Activated CD4-positive, alpha-beta T cell treated with anti-CD3 and anti-CD28 coated beads for 36 hours (primary cell): ENCODE measurements at places on chromosomes 3 and 15. TPM values are rescaled to one million over a fixed set of nuclear protein-coding genes. Genes with fewer than 3 reads are reported as not detected.

DNA sequence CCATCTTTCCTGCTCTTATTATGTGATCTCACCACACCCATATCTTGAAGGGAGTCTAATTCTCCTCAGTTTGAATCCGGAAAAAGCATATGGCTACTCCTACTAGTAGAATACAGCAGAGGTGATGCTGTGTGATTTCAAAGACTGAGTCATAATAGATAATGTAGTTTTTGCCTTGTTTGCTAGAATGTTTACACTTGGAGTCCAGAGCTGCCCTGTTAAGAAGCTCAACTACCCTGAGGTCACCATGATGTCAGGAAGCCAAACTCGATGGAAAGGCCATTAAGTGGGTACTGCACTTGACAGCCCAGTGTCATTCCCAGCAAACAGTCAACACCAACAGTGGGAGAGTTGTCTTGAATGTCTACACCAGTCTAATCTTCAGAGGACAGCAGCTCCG lies 56.9 kb downstream of the CD200R1L start:
- DNase-seq, result no peak
- H3K4me3 ChIP-seq, result no peak overlapping the region
- peaks cover 22% of the 10 kb centered on the region for H3K4me1 ChIP-seq
- H3K27ac ChIP-seq, result no peak overlapping the region

- H3K4me1 ChIP-seq, result no peaks in the 10 kb centered on the region
- no peak for DNase-seq
- no peak overlapping the region for H3K27ac ChIP-seq
- H3K4me3 ChIP-seq, result no peak overlapping the region
These were observed 547.7 kb upstream of the MCTP2 start for GRCh38 chr15:93683651-93684050.

GRCh38 chr3:95218484-95218883 lies 1155.6 kb downstream of the NSUN3 start:
- H3K36me3 ChIP-seq, result no peaks in the 10 kb centered on the region
- no peaks in the 10 kb centered on the region for H3K27me3 ChIP-seq
- H3K4me3 ChIP-seq, result no peak overlapping the region
- no peaks in the 10 kb centered on the region for H3K4me1 ChIP-seq

GRCh38 chr3:56125358-56126005 lies 342.8 kb downstream of the ERC2 start:
- H3K4me3 ChIP-seq, result no peak overlapping the region
- peaks cover 12% of the 10 kb centered on the region for H3K27me3 ChIP-seq
- H3K36me3 ChIP-seq, result no peaks in the 10 kb centered on the region

DNA sequence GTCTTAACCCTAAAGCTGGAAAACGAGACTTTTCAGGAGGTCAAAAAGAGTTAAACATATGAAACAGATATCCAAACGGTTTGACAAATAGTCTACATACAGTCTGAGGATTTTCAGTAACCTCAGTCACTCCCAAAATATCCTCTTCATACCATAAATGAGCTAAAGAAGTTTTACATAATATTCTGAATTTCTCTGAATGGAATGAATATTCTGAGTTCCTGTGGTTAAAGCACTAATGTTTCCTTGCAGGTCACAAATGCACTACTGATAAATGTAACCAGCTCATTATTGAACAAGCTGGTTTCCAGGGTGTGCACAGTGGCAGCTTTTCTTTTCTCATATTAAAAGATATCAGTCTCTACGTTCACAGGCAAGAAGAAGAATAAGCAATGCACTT lies 137.4 kb upstream of the POU1F1 start:
- no peaks in the 10 kb centered on the region for H3K36me3 ChIP-seq
- no peaks in the 10 kb centered on the region for H3K4me1 ChIP-seq
- H3K27ac ChIP-seq, result no peak overlapping the region
- H3K4me3 ChIP-seq, result no peak overlapping the region
- no peaks in the 10 kb centered on the region for H3K27me3 ChIP-seq

The KIF15 gene
- total RNA-seq, result 40.1 TPM

DNA sequence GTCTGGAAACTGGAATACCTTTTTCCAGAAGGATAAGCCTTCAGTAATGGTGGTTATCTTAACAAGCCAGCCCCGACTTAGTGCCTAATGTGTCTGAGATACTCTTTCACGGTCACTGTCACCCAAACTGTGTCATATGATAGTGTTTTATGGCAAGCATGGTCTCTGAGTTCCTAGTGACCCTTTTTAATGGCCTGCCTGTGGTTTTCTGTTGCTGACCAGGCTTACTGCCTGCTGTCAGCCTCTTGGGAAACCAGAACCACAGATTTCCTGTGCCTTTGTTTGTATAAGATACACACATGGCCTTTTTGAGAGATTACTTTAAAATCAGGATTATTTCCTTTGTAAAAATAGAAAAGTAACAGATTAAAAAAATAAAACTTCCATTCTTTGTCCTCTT lies 22.4 kb downstream of the HPS3 start:
- H3K27ac ChIP-seq, result no peak overlapping the region
- peaks cover 9% of the 10 kb centered on the region for H3K36me3 ChIP-seq
- no peak overlapping the region for H3K4me3 ChIP-seq
- H3K27me3 ChIP-seq, result no peaks in the 10 kb centered on the region

DNA sequence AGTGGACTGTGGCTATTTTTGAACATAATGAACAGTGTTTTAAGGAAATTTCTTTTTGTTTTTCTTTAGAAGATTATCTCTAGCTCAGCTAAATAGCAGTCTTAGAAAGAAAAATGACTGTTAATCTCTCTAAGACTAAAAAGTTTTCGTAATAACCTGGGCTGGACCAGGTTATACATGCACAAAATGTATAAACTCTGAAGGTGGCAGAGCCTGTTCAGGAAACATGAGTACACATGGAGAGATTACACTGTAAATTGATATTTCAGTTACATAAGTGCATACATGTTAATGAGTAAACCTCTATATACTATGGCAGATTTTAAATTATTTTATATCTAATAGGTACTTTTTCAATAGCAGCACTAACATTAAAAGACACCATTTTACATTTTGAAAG lies 258.2 kb upstream of the CFAP20DC start:
- peaks cover 12% of the 10 kb centered on the region for H3K4me1 ChIP-seq
- no peak overlapping the region for H3K27ac ChIP-seq
- H3K27me3 ChIP-seq, result no peaks in the 10 kb centered on the region
- no peaks in the 10 kb centered on the region for H3K36me3 ChIP-seq

GRCh38 chr15:89772932-89773583 lies 3.1 kb upstream of the MESP2 start:
- H3K27me3 ChIP-seq, result peaks cover 11% of the 10 kb centered on the region
- no peak overlapping the region for H3K27ac ChIP-seq
- no peak overlapping the region for H3K4me3 ChIP-seq

The RTP3 gene
- total RNA-seq, result not detected

The CIB2 gene
- total RNA-seq, result 1.2 TPM

DNA sequence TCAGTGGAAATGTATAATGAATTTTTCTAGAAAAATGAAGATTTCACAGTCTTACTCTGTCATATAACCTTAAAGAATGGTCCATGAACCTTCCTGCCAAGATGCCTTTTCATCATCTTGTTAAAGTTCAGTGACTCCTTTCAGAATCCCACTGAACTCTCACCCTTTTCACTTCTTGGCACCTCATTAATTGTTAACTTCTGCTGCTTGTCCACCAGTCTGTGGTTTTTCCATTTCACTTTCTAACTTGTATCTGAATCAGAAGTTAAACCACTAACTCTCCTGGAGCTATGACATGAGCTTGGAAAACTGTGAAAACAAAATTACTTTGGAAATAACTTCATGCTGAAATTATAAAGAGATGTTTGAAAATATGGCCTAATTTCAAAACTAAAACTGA lies 281.2 kb upstream of the ALCAM start:
- no peaks in the 10 kb centered on the region for H3K36me3 ChIP-seq
- H3K27ac ChIP-seq, result no peak overlapping the region
- H3K27me3 ChIP-seq, result no peaks in the 10 kb centered on the region
- H3K4me3 ChIP-seq, result no peak overlapping the region

DNA sequence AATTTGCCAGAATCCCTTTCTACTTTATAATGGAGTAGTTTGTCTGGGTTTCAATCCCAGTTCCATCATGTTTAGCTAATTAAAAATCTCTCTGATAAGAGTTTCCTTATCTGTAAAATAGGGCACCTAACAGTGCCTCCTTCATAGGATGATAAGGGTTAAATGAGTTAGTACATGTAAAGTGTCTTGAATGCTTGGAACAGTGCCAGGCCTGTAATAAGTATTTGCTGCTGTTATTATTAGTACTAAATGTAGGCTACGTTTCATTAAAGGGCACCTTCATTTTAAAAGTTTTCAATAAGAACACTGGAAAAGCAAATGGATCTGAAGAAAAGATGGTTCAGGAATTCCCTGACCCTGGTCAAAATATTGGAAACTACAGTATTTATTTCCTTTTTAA lies 11.8 kb upstream of the SLC2A2 start:
- peaks cover 17% of the 10 kb centered on the region for H3K27me3 ChIP-seq
- no peaks in the 10 kb centered on the region for H3K4me1 ChIP-seq
- H3K36me3 ChIP-seq, result no peaks in the 10 kb centered on the region
- H3K27ac ChIP-seq, result no peak overlapping the region
- DNase-seq, result no peak

- H3K36me3 ChIP-seq, result no peaks in the 10 kb centered on the region
- no peak overlapping the region for H3K27ac ChIP-seq
- H3K4me3 ChIP-seq, result no peak overlapping the region
These were observed 162.4 kb upstream of the GALNT15 start for GRCh38 chr3:16012086-16012485.

DNA sequence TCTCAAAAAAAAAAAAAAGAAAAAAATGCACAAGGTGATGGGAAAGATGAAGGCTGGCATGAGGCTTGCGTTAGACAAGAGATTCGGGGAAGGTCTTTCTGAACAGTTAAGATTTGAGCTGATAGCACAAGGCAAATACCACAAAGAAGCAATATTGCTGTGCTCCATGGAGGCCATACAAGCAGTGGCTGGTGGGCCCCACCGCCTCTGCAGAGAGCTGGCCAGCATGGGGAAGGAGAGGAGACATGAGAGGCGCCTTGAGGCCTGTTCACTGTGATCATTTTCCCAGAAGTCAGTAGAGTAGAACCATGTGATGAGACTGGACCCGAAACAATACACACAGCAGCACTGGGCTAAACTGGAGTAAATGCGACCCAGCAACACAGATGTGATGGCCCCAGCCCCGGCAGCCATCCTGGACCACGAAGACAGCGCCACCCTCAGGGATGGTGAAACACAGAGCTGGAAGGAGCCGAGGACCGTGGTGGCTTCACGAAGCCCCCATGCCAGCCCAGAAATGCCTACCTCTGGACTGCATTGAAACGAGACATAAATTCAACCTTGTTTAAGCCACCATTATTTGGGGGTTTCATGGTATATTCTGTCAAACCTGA lies 5.5 kb downstream of the XXYLT1 start:
- DNase-seq, result no peak
- H3K4me1 ChIP-seq, result peaks cover 22% of the 10 kb centered on the region
- no peak overlapping the region for H3K4me3 ChIP-seq
- no peaks in the 10 kb centered on the region for H3K27me3 ChIP-seq
- peaks cover 6% of the 10 kb centered on the region for H3K36me3 ChIP-seq

The SST gene
- not detected for total RNA-seq

GRCh38 chr3:13346481-13347389 lies 73.4 kb downstream of the NUP210 start:
- H3K4me3 ChIP-seq, result no peak overlapping the region
- peaks cover 55% of the 10 kb centered on the region for H3K4me1 ChIP-seq
- peak; percentile 89 for DNase-seq

DNA sequence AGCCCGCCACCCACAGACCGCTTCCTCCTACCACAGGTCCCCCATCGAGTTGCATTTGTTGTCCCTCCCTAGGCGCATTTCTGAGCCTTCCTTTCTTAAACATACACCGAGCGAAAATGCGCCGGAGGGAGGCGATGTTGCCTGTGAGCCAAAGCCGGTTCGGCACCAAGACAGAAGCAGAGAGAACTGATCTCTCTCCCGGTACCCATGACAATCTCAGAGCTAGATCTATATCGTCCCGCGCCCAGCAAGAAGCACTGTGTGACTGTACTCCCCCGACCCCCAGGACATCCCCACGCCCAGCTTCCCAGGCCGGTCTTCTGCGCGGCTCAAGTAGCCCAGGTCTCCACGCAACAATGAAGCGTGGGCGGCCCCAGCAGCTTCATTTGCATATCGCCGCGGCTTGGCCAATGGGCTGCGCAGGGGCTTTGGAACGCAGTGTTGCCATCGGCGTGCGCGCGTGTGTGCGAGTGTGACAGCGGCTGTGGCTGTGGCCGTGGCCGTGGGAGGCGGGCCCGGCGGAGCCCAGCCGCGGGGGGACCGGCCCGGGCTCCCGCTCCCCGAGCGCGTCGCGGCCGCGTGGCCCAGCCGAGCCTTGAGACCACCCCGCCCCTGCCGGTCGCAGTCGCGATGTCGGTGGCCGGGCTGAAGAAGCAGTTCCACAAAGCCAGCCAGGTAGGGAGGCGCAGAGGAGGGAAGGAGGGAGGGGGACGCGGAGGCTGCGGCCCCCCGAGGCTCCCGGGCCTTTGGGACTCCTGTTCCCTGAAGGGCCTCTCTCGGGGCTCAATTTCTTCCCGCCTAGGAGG lies at the start of gene SH3GL3:
Gene SH3GL3, plus strand, starts transcription at position 438 of the 806 bp plus-strand sequence. Its CDS starts 193 bp downstream, at position 631.
- DNase-seq, result peak; percentile 85
- peaks cover 9% of the 10 kb centered on the region for H3K4me1 ChIP-seq
- H3K36me3 ChIP-seq, result no peaks in the 10 kb centered on the region

DNA sequence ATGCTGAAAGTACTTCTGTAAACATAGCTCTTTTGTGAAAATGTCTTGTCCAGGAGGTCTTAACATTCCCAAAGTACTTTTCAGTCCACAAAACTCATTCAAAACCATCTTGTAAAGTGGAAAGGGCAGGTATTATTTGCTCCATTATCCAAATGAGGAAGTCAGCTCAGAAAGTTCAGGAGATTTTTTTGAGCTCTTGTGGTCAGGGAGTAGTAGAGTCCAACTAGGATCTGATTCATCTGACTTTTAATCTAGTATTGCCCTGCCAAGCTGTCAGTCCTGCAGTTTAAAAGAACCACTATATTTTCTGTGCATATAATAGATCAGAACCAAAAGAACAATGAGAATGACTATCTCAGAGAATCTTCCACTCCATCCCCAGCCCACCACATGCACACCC lies 83.5 kb downstream of the FOXB1 start:
- no peak for DNase-seq
- no peaks in the 10 kb centered on the region for H3K4me1 ChIP-seq
- H3K27ac ChIP-seq, result no peak overlapping the region

DNA sequence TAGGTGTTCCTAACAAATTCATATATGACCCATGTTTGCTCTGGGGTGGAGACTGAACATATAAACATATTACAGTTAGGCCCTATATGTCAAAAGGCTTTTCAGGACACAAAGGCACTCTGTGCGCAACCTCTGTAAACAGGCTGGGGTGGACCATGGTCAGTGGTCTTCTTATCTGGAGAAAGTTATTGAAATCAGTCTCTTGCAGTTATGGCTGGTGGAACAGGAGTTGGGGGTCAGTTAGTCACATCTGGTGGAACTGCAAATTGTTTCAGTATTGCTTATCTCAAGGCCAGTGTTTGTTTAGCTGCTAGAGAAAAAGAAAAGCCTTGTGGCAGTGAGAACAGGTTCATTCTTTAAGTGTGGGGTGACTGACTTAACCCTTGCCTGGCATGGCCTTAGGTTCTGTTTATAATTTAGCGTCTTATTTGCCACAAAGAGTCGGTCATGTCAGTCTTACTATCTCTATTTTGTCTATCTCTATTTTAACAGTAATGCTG lies 5.9 kb upstream of the GP9 start:
- no peaks in the 10 kb centered on the region for H3K36me3 ChIP-seq
- no peaks in the 10 kb centered on the region for H3K27me3 ChIP-seq
- DNase-seq, result no peak

GRCh38 chr15:41285285-41285684 lies 47.1 kb downstream of the OIP5 start:
- peak overlapping the region; percentile 95 for H3K27ac ChIP-seq
- DNase-seq, result no peak
- no peaks in the 10 kb centered on the region for H3K27me3 ChIP-seq
- H3K36me3 ChIP-seq, result peaks cover 49% of the 10 kb centered on the region
